ENCODE measurements at places on chromosomes 11 and 22. TPM values are rescaled to one million over a fixed set of nuclear protein-coding genes. Genes with fewer than 3 reads are reported as not detected.

The HEPHL1 gene
- total RNA-seq = not detected

The SELENOH gene
- total RNA-seq = 96.8 TPM

The GLYATL1 gene
- total RNA-seq = not detected

The RANBP1 gene
- 299 TPM for total RNA-seq

The MMP12 gene
- 0.06 TPM for total RNA-seq

The B4GAT1 gene
- 14.8 TPM for total RNA-seq

The KCNJ11 gene
- 4.7 TPM for total RNA-seq

The MAPK11 gene
- total RNA-seq = 5.9 TPM

The SCGB1D2 gene
- total RNA-seq = 0.28 TPM

The POLR3H gene
- total RNA-seq = 26.5 TPM

The NNMT gene
- total RNA-seq = 337 TPM

The FBLN1 gene
- total RNA-seq = 57.5 TPM
